ENCODE measurements at places on chromosomes 1 and 21. TPM values are rescaled to one million over a fixed set of nuclear protein-coding genes. Genes with fewer than 3 reads are reported as not detected.

Gene HFM1
- 9.3 TPM for total RNA-seq

Gene CHI3L1
- 51.3 TPM for total RNA-seq

Gene AMY1B
- not detected for total RNA-seq

Gene TRIM45
- 5.6 TPM for total RNA-seq

Gene FOXD2
- total RNA-seq = 0.98 TPM

Gene MFAP2
- total RNA-seq = 51.1 TPM

Gene GFI1
- total RNA-seq = 3.9 TPM

Gene SLC6A17
- total RNA-seq = 1.7 TPM

Gene GJC2
- total RNA-seq = 4.4 TPM

Gene SLC9C2
- not detected for total RNA-seq

Gene TRMT1L
- total RNA-seq = 23.1 TPM

Gene LDLRAD2
- not detected for total RNA-seq

Gene ILDR2
- 0.25 TPM for total RNA-seq

Measured in vagina (tissue), 2 donors.